ENCODE measurements at places on chromosomes 5 and 9. TPM values are rescaled to one million over a fixed set of nuclear protein-coding genes. Genes with fewer than 3 reads are reported as not detected.

MEIKIN gene
- 0.19 TPM for total RNA-seq

TSSK1B gene
- not detected for total RNA-seq

SHOC1 gene
- total RNA-seq: not detected

INSL6 gene
- not detected for total RNA-seq

HDHD3 gene
- total RNA-seq: 12.1 TPM

CMBL gene
- total RNA-seq: 1.2 TPM

KIF12 gene
- total RNA-seq: not detected

WNK2 gene
- total RNA-seq: 0.70 TPM

SLC1A1 gene
- total RNA-seq: 0.14 TPM

SERF1A gene
- total RNA-seq: 21.5 TPM

ADAMTSL2 gene
- total RNA-seq: 0.07 TPM

RASEF gene
- total RNA-seq: not detected

CTSV gene
- 1.3 TPM for total RNA-seq

CDH12 gene
- total RNA-seq: not detected

NMUR2 gene
- not detected for total RNA-seq

FYB1 gene
- 127 TPM for total RNA-seq

PAEP gene
- total RNA-seq: not detected

RPL12 gene
- total RNA-seq: 2,755 TPM

DOK3 gene
- 4.0 TPM for total RNA-seq

COL23A1 gene
- total RNA-seq: 0.44 TPM

TAF11L10 gene
- total RNA-seq: not detected

DIMT1 gene
- total RNA-seq: 42.0 TPM

GABRA1 gene
- not detected for total RNA-seq

MAMDC2 gene
- total RNA-seq: not detected

TRMT10B gene
- 15.9 TPM for total RNA-seq

PCA3 gene
- total RNA-seq: not detected

PCDHGB5 gene
- total RNA-seq: 0.21 TPM

CDHR2 gene
- 0.67 TPM for total RNA-seq

DBH gene
- total RNA-seq: not detected

ZDHHC11B gene
- total RNA-seq: 0.24 TPM

DTWD2 gene
- 2.3 TPM for total RNA-seq

GRXCR2 gene
- not detected for total RNA-seq

ADAMTS2 gene
- not detected for total RNA-seq

ANKRD18A gene
- total RNA-seq: 8.4 TPM

SAP30L gene
- total RNA-seq: 45.3 TPM

PCDH1 gene
- not detected for total RNA-seq

CA9 gene
- total RNA-seq: 1.6 TPM

NREP gene
- total RNA-seq: 10.1 TPM

ANKRD31 gene
- total RNA-seq: 0.58 TPM

PCDHA10 gene
- total RNA-seq: not detected

ACO1 gene
- total RNA-seq: 16.6 TPM

DIPK1B gene
- 0.72 TPM for total RNA-seq

WDR38 gene
- total RNA-seq: not detected

PRRT1B gene
- not detected for total RNA-seq

GALNT10 gene
- 47.4 TPM for total RNA-seq

Data from activated T-cell treated with anti-CD3 and anti-CD28 coated beads, Interleukin-2, amount 50 U/mL, for 72 hours (primary cell).